ENCODE measurements at places on chromosomes 2 and 18. TPM values are rescaled to one million over a fixed set of nuclear protein-coding genes. Genes with fewer than 3 reads are reported as not detected.

Gene ALKAL2
- 5.1 TPM for polyA plus RNA-seq

Gene MAP3K20
- polyA plus RNA-seq, result 25.6 TPM

Gene SPDYA
- polyA plus RNA-seq, result not detected

Gene LCT
- 24.8 TPM for polyA plus RNA-seq

Gene ANKRD36
- polyA plus RNA-seq, result 1.8 TPM

Gene CPLX4
- polyA plus RNA-seq, result not detected

Gene KIAA2012
- polyA plus RNA-seq, result not detected

Gene GREB1L
- 1.1 TPM for polyA plus RNA-seq

Gene DYNAP
- not detected for polyA plus RNA-seq

Gene ACMSD
- not detected for polyA plus RNA-seq

Gene CDH20
- polyA plus RNA-seq, result not detected

Gene DCDC2C
- 10.7 TPM for polyA plus RNA-seq

Gene TRIB2
- 75.7 TPM for polyA plus RNA-seq

Gene SOWAHC
- 5.6 TPM for polyA plus RNA-seq

Gene CHRNG
- not detected for polyA plus RNA-seq

Gene LBX2
- polyA plus RNA-seq, result 0.88 TPM

Gene MEIS1
- polyA plus RNA-seq, result 7.6 TPM

Gene AKAIN1
- not detected for polyA plus RNA-seq

Gene SLC23A3
- 1.6 TPM for polyA plus RNA-seq

Data from aorta (tissue), 5 donors.